ENCODE measurements at places on chromosomes 1 and 21.

DNA sequence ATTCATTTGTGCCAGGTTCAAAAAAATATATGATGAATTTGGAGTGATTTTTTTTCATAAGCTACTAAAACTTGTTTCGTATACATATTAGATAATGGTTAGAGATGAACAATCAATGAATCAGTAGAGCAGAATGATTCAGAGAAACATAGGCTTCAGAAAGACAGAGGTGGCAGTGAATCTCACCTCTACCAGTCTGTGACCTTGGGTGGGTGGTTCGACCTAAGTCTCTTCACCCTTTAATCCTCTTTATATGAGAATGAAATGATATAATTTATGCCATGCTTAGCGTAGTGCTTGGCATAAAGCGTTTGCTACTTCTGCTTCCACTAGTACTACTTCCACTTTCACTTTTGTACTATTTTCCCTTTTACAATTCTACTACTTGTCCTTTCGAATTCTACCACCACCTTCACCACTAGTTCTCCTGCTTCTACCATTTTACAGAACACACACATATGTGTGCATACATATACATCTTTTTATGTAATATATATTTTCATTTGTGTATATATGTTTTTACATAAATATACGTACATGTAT, 45.1 kb downstream of the FYB2 start:
- DNase-seq = no peak
- no peak overlapping the region for H3K27ac ChIP-seq
- H3K36me3 ChIP-seq = no peaks in the 10 kb centered on the region
- H3K4me3 ChIP-seq = no peak overlapping the region
- H3K27me3 ChIP-seq = no peaks in the 10 kb centered on the region

DNA sequence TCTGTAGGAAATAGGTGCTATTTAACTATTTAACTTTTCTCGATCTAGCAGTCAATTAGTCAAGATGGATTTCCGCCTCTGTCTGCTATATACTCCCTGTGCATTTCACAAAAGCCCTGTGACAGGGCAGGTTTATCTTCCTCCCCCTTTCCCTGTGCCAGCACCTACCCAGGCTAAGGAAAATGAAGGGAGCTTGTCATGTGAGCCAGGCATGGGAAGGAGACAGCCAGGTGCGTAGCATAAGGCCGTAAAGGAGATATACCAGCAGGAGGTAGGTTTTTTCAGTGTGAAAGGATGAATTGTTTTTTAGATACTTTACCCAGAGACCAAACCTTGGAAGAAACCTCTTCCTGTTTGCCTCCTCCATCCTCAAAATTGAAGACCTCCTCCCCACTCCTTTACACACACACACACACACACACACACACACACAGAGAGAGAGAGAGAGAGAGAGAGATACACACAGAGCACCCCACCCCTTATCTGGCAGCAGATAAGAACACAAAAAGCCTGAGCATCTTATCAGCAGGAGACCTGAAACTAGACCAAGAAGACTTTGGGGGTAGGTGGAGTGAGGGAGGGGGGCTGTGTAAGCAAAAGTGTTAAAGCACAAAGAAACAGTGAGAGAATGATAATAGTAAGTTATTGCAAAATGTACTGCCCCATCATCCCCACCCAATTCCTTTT, 12.0 kb upstream of the TARBP1 start:
- H3K4me3 ChIP-seq = no peak overlapping the region
- H3K4me1 ChIP-seq = peaks cover 6% of the 10 kb centered on the region
- DNase-seq = no peak
- no peak overlapping the region for H3K27ac ChIP-seq
- no peaks in the 10 kb centered on the region for H3K36me3 ChIP-seq
- no peaks in the 10 kb centered on the region for H3K27me3 ChIP-seq

DNA sequence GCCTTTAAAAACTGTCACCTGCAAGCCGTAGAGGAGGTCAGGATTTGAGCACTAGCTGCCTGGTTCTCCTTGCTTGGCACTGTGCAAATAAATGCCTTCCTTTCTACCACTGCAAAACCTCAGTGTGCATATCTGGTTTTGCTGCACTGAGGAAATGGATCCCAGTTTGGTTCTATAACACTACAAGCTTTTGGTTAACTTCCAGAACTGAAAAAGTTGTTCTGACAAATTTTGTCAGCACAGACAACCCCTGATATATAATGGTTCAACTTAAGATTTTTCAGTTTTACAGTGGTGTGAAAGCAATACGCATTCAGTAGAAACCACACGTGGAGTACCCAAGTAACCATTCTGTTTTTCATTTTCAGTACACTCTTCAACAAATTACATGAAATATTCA, 29.8 kb upstream of the GALNT2 start:
- H3K36me3 ChIP-seq = no peaks in the 10 kb centered on the region
- no peaks in the 10 kb centered on the region for H3K27me3 ChIP-seq
- DNase-seq = no peak

DNA sequence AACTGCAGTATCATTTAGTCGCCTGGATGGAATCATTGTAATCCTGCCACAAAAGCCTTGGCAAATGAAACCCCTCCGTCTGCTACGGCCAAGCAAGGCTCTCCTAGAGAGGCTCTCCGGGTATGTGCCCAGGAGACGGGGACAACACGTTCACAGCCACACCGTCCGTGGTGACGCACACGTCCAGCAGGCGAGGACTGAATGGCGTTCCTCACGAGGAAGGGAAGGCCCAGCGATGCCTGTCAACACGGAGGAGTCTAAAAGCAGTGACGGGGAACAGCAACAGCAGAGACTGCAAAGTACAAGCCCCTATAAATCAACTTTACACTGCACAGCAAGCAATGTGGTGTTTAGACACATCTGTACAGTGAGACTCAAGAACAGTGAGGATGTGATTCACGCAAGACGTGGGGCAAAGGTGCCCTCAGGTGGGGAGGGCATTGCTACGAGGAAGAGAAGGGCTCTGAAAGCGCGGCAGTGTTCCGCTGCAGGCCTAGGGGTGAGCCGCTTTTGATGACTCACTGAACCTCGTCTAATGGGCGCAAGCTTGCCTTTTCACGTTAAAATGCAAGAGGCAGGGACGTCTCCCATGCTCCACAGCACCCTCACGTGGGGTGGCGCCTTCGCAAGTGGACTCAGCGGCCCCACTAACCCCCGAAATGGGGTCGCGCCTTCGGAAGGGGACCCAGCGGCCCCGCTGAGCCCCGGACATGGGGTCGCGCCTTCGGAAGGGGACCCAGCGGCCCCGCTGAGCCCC, 6.8 kb downstream of the WRAP73 start:
- H3K27me3 ChIP-seq = no peaks in the 10 kb centered on the region
- H3K36me3 ChIP-seq = peaks cover 12% of the 10 kb centered on the region
- no peak overlapping the region for H3K4me3 ChIP-seq
- H3K27ac ChIP-seq = no peak overlapping the region
- DNase-seq = no peak

DNA sequence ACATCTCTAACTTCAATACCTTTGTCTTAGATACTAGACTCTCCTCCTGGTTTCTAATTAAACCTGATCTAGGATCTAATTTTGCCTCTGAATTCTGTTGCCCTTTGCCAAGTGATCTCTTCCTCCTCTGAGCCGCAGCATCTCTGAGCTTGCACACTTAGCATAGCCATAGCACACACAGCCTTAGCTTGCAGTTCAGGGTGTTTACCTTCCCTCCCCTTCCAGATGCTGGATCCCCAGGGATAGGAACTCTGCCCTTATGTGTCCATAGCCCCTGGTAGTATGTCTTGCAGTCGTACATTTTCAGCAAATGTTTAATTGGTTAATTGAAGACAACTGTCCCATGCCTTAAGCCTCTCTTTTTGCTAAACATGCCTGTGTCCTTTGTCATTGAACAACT, 30.3 kb downstream of the SELL start:
- no peak overlapping the region for H3K27ac ChIP-seq
- peaks cover 72% of the 10 kb centered on the region for H3K27me3 ChIP-seq
- H3K4me1 ChIP-seq = no peaks in the 10 kb centered on the region
- no peaks in the 10 kb centered on the region for H3K36me3 ChIP-seq

DNA sequence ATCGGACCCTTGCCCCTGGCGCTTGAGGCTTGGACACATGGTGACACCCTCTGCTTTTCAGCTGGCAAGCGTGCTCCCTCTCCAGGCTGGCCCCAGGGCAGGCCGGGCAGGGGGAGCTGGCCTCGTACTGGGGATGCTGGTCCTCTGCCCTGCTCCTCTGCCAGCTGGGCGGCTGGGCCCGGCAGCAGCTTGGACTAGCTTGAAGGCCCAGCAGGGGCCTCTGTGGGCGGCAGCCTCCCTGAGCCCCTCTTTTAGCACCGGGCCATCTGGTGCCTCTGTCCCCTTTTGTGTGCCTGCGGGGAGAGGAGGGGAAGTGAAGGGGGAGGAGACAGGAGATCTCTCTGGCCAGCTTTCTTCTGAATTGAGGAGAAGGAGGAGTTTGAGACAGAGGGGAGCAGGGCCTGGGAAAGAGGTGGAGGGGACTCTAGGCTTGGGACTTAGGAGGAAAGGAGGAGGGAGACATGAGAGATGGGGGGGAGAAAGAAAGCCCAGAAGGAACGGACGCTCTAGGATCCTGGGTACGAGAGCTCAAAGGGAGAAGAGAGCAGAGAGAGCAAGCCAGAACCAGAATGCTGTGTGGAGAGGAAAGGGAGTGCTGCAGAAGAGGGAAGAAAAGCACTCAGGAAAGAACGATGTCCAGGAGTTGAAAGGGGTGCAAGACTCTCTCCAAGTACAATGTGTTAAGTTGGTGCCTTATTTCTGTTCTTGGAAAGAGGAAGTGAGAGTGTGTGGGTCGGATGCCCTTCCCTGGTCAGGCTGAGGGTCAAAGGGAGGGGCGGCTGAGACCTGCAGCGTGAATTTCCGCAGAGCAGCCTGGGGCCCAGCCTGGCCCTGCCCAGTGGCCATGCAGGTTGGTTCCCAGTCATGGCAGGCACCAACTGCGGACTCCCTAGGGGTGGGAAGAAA, 40.3 kb downstream of the IER5 start:
- peaks cover 18% of the 10 kb centered on the region for H3K4me1 ChIP-seq
- H3K27me3 ChIP-seq = no peaks in the 10 kb centered on the region
- H3K36me3 ChIP-seq = no peaks in the 10 kb centered on the region

DNA sequence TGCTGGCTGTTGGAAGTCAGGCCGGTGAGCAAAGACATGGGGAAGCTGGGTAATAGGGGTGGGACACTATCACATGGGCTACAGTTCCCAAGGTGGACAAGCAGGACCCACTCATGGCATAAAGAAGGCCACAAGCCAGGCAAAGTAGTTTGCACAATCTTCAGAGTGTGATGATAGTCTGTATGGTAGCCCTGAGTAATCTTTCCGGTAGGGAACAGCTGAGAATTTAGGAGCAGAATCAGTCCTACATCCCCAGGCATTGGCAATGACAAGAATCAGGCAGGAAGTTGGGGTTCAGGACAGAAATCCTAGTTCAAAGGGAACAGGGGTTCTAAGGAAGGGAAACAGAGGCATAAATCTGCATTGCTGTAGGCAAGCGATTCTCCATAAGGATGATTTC, 23.9 kb upstream of the SPATA6 start:
- H3K27ac ChIP-seq = no peak overlapping the region
- no peaks in the 10 kb centered on the region for H3K36me3 ChIP-seq

DNA sequence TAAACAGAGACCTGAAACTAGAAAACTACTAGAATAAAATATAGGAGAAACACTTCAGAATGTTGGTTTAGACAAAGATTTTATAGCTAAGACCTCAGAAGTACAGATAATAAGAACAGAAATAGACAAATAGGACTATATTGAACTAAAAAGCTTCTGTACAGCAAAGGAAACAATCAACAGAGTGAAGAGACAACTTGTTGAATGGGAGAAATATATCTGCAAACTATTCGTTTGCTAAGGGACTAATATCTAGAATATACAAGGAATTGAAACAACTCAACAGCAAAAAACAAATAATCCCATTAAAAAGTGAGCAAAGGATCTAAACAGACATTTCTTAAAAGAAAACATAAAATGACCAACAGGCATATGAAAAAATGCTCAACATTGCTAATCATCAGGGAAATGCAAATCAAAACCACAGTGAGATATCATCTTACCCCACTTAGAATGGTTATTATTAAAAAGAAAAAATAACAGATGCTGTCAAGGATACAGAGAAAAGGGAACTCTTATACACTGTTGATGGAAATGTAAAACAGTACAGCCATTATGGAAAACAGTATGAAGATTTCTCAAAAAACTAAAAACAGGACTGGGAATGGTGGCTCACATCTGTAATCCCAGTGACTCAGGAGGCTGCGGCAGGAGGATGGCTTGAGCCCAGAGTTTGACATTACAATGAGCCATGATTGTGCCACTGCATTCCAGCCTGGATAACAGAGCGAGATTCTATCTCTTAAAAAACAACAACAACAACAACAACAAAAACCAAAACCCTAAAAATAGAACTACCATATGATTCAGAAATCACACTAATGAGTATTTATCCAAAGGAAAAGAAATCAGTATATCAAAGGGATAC, 37.3 kb upstream of the ZSWIM5 start:
- H3K27me3 ChIP-seq = no peaks in the 10 kb centered on the region
- no peaks in the 10 kb centered on the region for H3K36me3 ChIP-seq
- H3K4me1 ChIP-seq = no peaks in the 10 kb centered on the region
- no peak overlapping the region for H3K4me3 ChIP-seq

- H3K27ac ChIP-seq = no peak overlapping the region
- H3K4me3 ChIP-seq = no peak overlapping the region
- no peaks in the 10 kb centered on the region for H3K36me3 ChIP-seq
- H3K4me1 ChIP-seq = no peaks in the 10 kb centered on the region
- DNase-seq = no peak
These were observed 6.3 kb downstream of the BACH1 start for GRCh38 chr21:29305068-29305467.

DNA sequence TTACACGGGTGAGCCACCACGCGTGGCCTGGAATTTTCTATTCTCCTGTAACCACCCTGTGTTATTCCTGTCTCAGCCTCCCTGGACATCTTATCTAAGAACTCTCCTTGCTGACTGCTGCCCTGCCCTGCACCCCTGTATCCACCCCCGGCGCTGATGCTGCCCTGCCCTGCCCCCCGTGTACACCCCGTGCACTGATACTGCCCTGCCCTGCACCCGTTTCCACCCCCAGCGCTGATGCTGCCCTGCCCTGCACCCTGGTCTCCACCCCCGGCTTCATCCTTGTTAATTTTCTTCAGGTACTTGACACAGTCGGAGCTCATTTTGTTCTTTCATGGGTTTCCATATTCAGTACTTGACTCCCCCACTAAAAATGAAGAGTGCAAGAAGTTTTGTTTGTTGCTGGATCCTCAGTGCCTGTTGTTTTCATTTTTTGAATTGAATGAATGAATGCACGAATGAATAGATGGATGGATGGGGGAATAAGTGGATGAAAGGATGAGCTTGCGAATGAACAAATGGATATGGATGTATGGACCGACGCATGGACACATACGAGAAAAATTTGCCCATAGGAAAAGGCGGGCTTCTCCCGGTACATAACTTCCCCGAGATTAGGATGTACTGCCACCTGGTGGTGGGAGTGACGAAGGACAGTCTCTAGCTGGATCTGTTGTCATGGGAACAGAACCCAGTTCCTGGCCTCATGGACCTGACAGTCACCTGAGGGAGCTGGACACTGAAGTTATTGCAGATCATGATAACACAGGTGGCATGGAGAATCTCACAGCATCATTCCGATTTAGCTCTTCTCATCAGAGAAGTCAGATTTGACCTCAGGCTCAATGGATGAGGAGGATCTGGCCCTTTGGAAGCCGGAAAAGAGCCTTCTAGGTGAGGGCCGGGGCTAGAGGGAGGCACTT, 14.9 kb downstream of the AADACL4 start:
- no peaks in the 10 kb centered on the region for H3K4me1 ChIP-seq
- no peak overlapping the region for H3K4me3 ChIP-seq
- H3K27me3 ChIP-seq = no peaks in the 10 kb centered on the region
- no peak overlapping the region for H3K27ac ChIP-seq
